ENCODE measurements at places on chromosomes 16 and 17. TPM values are rescaled to one million over a fixed set of nuclear protein-coding genes. Genes with fewer than 3 reads are reported as not detected.
A peak's percentile ranks its signal among the peaks of the same experiment; 100 is the strongest.

- peak; percentile 83 for DNase-seq
Measured at GRCh38 chr17:79925242-79925957, 86.2 kb upstream of the CBX4 start.

Gene SEC14L5
- total RNA-seq: 1.6 TPM

- no peak for DNase-seq
Measured at GRCh38 chr16:12763517-12763916, 40.2 kb downstream of the CPPED1 start.

Gene SLC22A31
- total RNA-seq: 0.35 TPM

DNA sequence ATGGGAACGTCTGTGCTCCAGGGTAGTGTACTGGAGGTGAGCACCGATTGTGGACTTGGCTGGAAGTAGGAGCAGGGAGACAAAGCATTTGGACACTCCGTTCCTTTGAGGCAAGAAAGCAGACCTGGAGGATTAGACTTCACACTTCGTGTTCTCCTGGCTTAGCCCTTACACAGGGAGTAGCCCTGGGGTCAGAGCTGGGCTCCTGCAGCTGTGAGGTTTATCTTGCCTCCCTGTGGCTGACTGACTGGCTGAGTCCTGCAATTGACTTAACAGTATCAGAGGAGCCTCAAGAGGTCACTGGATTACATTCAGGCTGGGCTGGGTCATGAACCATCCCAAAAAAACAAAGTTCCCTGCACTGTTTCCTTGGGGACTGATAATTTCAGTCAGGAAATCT, 37.1 kb downstream of the MPRIP start:
- DNase-seq: no peak

- DNase-seq: no peak
Measured at GRCh38 chr17:78430892-78431691, 52.6 kb downstream of the PGS1 start.

GRCh38 chr17:20143740-20144139, 134.6 kb downstream of the SPECC1 start:
- no peak for DNase-seq

GRCh38 chr16:89565256-89565505, 4.7 kb downstream of the RPL13 start:
- DNase-seq: no peak

Gene EIF3C
- 298 TPM for total RNA-seq

- DNase-seq: no peak
Measured at GRCh38 chr16:9135797-9136196, 44.4 kb downstream of the HAPSTR1 start.

Gene UTS2R
- not detected for total RNA-seq

DNA sequence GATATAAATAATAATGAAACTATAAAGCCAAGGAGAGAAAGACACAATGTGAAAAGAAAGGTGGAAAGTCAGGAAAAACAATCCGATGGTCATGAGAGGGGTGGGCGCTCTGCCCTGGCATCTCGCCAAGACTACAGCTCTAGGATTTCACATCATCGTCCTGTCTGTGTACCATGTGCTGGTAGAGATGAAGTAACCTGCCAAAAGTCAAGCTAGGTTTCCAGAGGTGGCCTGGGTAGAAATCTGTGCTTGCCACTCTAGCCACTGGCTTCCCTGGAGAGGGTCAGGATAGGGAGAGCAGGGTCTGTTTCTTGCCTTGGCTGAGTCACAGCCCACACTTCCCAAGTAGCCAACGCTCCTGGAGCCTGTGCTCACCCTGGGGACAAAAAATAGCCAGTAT, 31.0 kb upstream of the TRAP1 start:
- DNase-seq: no peak

Gene STAT5A
- 53.7 TPM for total RNA-seq

- DNase-seq: peak; percentile 42
Measured at GRCh38 chr17:76353004-76353598, 615 bp downstream of the PRPSAP1 start.

Gene ACADVL
- total RNA-seq: 804 TPM

Gene QRICH2
- 1.6 TPM for total RNA-seq

GRCh38 chr17:34118564-34118963, 136.5 kb upstream of the CCL2 start:
- DNase-seq: no peak

DNA sequence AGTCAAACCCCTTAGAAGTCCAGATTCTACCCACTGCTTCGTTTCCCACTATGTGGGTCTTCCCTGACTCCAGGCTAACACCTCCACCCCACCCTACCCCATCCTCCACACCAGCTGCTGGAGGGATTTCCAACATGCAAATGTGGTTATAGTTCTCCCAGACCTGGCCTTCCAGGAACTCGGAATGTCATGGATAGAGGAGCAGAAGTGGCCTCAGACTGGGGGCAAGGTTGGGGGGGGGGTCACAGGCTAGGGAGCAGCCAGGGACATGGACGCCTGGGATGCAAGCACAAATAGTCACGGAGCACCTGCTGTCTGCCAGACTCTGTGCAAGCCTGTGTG, 2.0 kb downstream of the CAMKK1 start:
- DNase-seq: no peak

Gene GRIN2A
- total RNA-seq: 0.39 TPM

GRCh38 chr17:43839670-43840108, 6.7 kb upstream of the MPP3 start:
- peak; percentile 85 for DNase-seq

DNA sequence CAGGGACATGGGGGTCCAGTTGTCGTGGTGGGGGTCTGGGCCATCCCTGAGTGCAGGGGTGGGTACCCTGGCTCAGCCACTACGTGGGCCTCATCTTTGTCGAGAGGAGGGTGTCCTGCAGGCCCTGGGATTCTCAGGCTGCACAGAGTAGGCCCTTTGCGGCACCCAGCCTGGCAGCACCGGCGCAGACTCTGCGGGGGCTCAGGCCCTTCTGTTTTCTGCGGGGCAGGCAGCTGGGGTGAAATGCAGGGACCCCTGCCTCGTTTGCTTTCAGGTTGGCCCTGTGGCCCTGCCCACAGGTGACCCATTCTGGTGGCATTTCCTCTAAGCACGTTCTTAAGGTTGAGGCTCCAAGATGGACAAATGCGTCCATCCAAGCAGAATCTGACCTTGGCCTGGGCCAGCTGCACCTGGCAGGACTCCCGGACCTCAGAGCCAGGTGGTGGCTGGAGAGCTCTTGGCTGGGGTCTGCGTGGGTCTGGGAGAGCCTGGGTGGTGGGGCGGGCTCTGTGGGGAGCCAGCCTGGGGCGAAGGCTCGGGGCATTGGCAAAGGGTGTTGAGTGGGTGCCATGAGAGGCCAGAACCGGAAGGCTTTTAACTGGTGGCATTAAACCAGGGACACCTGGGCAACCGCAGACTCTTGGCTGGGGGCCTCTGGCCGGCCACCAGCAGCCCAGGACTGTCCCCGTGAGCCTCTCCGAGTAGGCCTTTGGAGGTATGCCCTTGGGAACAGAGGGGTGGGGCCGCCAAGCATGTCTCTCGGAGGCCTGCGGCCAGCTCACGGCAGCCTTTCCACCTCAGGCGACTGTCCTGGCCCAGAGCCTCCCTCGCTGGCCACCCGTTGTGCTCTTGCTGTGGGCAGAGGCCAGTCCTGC, 16.9 kb downstream of the PRSS27 start:
- no peak for DNase-seq

Gene DECR2
- total RNA-seq: 56.0 TPM

Gene TBX2
- 8.2 TPM for total RNA-seq

DNA sequence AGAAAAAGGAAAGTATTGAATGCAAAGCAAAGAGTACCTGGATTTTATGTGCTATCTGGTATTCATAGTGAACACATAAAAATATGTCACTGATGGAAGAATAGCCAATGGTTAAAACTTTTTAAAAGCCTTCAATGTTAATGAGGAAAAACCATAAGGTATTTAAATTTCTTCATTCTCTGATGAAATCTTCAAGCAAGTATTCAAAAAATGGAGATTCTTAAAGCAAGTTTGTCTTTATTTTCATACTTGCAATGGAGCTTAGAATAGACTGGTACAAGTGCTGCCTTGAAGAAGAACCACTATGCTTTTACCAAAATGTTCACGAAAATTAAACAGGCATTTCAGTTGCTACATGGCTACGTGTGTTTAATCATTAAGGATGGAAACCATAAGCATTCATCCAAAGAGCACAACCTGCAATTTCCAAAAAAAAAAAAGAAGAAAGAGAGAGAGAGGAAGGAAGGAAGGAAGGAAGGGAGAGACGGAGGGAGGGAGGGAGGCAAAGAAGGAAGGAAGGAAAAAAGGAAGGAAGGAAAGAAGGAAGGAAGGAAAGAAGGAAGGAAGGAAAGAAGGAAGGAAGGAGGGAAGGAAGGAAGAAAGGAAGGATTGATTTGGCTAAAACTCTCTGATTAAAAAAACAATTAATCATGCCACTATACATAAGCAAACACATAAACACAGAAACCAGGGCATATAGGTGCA, 17.6 kb downstream of the HS3ST3A1 start:
- no peak for DNase-seq

- DNase-seq: no peak
Measured at GRCh38 chr17:9868552-9868951, 36.5 kb downstream of the RCVRN start.

All from mucosa of descending colon (tissue), 3 donors.